ENCODE measurements at places on chromosomes 6 and 20.

DNA sequence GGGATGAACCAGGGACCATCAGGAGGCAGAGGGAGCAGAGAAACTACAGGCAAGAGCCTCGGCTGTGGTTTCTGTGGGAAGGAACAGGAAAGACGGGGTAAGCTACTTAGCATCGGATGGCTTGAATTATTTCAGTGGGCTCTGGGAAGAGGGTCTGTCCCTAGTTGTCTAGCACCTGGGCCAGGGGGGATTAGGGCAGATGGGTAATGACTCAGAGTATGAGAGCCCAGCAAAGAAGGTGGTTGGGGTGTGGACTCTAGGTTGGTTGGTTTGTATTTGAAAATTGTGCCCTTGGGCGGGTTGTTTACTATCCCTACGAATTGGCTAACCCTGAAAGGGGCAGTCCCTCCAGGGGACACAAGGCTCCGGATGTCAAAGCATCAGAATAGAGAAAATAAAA, 148.5 kb upstream of the TAB2 start:
- no peak for DNase-seq

DNA sequence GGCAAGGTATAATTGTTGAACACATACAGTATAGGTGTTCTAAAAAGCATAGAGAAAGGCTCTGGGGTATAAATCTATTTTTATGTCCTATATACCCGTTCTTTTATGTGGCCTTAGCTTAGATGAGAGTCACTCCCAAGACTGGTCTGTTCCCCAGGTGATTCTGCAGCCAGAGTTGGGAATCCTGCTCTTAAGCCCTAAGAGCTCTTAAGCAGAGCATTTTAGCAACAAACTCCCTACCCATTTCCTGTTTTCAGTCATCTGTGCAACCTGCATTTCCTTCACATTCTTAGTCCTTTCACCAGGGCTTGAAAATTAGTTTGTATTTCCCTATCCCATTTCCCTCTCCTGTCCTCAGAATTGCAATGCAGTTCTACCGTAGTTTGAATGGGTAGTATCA, 166.1 kb downstream of the HS3ST5 start:
- DNase-seq: no peak

- peak; percentile 43 for DNase-seq
These were observed 93.2 kb downstream of the GMPR start for GRCh38 chr6:16331384-16332174.

- DNase-seq: peak; percentile 33
These were observed 710 bp downstream of the BTBD9 start for GRCh38 chr6:38638941-38639497.

DNA sequence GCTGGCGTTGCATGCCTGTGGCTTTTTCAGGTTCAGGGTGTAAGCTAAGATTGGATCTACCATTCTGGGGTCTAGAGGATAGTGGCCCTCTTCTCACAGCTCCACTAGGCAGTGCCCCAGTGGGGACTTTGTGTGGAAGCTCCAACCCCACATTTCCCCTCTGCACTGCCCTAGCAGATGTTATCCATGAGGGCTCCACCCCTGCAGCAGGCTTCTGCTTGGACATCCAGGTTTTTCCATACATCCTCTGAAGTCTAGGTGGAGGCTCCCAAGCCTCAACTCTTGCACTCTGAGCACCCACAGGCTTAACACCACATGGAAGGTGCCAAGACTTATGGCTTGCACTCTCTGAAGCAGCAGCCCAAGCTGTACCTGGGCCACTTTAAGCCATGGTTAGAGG, 76.6 kb upstream of the PRND start:
- DNase-seq: no peak

GRCh38 chr6:133187657-133188453, 53.3 kb upstream of the EYA4 start:
- no peak for DNase-seq

DNA sequence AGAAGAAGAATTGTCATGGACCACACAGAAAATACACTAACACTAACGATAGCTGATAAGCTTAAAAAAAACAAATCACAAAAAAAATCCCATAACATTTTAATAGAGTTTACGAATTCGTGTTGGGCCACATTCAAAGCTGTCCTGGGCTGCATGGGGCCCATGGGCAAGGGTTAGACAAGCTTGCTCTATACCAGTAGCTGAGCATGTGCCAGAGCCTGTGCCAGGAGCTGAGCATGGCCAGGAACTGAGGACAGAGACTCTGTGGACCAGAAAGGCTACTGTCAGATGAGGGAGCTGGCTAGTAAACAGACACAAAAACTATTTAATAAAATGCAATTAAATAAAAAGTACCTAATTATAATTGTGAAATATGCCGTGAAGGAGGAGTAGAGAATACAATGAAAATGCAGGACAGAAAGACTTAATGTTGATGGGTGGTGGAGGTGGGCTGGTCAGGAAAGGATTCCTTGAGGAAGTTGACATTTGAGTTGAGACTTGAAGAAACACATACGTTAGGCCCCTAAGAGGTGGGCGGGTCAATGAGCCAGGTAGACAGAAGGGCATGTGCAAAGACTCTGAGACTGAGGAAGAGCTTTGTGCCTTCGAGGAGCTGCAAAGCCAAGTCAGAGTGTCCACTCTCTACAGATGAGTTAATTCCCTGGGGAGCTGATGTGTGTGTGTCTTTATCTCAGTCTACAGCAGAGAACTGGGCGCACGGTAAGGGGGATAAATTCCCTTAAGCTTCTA, 66.1 kb downstream of the JPH2 start:
- no peak for DNase-seq

All from stimulated activated CD4-positive, alpha-beta T cell treated with anti-CD3 and anti-CD28 coated beads, Interleukin-1b, Interleukin-23, amount 100 ng/mL, for 24 hours (primary cell).